ENCODE measurements at places on chromosomes 3 and 15.

DNA sequence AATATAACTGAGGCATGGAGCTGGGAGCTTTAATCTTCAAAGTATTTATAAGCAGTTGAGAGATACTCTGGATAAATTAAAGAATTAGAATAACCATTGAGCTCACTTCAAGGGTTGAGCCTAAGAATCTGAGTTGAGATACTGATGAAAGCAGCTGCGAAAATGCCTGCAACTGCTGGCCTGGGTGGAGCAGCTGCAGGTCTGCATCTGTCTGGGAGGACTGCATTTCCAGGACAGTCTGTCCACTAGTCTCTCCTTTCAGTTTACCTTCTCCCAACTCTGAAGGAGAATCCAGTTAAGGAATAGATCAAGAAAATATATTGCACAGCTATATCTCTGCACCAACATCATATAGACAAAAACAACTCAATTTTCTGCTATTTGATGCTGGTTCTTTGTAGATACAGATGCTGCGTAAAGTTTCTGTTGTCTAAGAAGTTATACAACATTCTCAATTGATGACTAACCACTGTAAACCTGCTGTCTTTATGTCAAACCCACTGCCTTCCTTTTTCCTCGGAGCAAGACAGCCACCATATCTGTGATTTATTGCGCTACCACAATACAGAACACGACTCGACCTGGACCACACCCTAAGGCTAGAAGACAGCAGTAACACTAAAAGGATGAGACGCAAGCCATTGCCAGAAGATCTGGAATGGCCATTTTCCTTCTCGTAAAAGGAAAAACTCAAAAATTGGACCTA is 245.1 kb downstream of the MAGI1 start:
- no peak for DNase-seq

DNA sequence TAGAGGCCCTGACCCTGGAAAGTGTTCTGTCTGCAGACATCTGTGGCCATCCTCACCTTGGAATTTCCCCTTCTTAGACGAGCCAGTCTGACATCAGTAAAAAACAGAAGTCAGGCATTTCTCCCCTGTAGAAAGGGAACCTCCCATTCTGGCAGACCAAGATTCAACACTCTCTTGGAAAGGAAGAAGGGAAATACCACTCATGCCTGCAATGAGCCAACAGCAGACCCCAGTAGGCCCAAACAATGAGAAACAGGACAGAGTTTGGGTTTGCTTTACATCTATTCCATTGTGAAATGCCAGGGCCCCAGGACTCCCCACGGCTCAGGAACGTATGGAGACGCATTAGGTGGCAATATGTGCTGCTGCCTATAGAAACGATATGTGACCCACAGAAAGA is 264.0 kb upstream of the NSMCE3 start:
- DNase-seq = no peak

- DNase-seq = no peak
Measured at GRCh38 chr15:64597477-64597822, 137.1 kb downstream of the ZNF609 start.

- DNase-seq = no peak
Measured at GRCh38 chr3:50457988-50458387, 45.4 kb downstream of the CACNA2D2 start.
